Fibroblast of skin of abdomen (primary cell): ENCODE measurements at places on chromosomes 7 and 10.

GRCh38 chr7:146359176-146359575 lies 242.6 kb downstream of the CNTNAP2 start:
- DNase-seq = peak; percentile 63

- DNase-seq = no peak
Measured at GRCh38 chr10:114279901-114280644, 41.0 kb downstream of the VWA2 start.

DNA sequence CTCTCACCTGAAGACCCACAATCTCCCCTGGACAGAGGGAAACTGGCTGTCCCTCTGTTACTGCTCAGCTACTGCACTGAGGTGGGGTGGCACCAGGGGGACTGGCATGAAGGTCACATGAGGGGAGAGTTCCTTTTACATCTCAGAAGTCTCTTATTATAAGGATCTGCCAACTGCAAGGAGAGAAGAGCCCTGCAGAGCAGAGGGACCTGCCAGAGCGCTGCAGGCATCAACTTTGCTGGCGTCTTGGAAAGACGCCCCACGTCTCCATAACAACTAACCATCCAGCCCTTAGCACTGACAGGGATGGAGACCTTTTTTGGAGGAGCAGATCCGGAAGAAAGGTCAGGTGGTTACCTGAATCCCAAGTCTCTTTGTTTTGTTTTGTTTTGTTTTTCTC lies 218.6 kb downstream of the KCNMA1 start:
- no peak for DNase-seq

GRCh38 chr10:110684800-110685446 lies 40.8 kb downstream of the RBM20 start:
- DNase-seq = no peak

GRCh38 chr7:100485471-100485876 lies 1.7 kb downstream of the NYAP1 start:
- DNase-seq = no peak

DNA sequence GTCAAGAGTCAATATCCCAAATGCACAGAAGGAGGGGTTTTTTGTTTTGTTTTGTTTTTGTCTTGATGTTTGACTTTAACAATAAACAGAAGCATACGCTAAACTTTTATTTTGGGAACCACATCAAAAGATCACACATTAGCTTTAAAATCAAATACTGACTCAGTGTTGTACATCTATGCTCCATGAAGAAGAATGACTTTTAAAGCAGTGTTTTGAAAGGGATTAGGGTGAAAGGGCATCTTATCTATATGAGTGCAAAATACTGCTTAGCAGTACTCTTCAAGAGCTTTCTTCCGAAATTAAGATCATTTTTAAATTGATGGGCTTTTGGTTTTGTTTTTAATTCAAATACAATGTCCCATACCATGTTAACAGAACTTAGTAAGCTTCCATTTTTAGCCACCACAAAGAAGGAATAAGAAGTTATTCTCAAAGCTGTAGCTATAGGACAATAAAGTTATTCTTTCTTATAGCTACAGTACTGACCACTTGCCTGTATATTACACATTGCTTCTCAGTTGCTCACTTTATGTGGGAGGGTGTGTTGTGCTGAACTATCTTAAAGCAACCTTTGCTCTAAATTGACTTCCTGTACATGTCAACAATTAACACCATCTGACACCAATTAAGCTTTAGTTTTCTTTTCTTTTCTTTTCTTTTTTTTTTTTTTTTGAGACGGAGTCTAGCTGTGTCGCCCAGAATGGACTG lies 144.3 kb upstream of the KAT6B start:
- DNase-seq = peak; percentile 44

GRCh38 chr7:27677912-27678612 lies 15.4 kb upstream of the HIBADH start:
- peak; percentile 96 for DNase-seq

DNA sequence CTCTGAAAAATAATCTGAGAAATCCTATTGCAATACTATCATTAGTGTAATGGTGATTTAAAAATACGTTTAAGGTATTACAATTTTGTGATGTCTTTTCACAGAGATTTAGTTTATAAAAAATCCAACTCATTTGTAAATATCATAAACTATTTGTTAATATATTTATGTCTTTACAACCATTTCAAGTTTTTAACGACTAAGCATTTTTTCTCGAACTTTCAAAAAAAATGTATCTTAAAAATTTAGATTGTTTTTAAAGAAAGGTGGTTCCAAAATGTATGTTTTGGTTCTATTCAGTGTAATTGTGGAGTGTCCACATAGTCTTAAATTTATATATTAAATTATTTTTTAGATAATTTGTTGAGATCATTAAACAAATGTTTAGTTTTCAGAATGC lies 134.2 kb upstream of the TEX47 start:
- DNase-seq = no peak

GRCh38 chr10:75717126-75717916 lies 285.9 kb downstream of the LRMDA start:
- DNase-seq = peak; percentile 17

DNA sequence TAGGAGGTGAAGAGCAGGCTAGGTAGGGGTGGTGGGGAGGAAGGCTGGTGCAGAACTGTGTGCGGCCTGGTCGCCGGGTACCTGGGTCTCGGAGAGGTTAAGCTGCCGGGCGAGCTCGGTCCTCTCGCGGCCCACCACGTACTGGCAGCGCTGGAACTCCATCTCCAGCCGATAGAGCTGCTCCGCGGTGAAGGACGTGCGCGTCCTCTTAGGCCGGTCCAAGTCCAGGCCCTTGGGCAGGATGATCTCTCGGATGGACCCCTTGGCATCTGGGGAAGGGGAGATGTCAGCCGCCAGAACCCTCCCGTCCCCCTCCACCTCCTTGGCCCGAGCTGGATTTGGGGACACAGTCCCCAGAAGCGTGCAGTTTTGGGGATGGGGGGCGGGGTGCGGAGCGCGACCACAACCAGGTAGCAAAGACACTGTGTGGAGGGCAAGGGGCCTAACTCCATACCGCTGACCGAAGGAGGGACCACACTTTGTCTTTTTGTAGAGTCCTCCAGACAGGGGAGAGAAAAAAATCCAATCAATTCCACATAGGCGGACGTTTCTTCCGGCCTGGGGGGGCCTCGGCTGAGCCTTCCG lies 1.6 kb downstream of the VAX1 start:
- DNase-seq = no peak
